Esophagus squamous epithelium (tissue), 5 donors: ENCODE measurements at places on chromosomes 5 and 9.

DNA sequence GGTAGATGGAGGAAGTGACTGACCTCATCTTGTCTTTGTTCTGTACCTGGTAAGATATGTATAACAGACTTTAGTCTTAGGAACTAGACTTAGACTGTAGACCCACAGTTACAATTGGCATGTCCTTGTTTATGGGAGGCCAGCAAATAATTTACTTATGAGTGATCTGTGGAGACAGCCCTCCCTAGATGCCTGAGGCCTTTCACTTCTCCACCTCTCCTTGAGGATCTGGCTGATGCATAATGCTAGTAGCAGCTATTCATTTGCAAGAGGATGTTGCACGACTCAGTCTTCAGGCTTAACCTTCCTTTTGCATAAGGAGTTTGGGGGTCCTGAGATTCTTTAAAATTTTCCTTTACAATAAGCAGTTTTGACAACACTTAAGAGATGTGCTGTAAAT, 100.7 kb downstream of the YTHDC2 start:
- no peak for DNase-seq

DNA sequence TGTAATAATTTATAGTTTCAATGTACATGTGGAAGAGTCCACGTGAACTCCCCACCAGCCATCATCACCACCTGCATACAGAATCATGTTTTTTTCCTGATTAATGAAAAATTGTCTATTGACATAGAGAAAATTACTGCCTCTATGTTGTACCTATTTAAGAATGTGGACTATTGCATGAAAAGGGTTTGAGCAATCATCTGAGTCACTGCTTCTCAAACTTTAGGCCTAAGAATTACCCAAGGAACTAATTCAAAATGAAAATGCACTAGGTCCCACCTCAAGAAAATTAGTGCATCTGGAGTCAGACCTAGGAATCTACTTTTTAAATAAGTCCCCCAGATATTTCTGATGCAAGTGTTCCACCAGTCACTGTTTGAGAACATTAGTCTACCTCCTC, 709.3 kb downstream of the MAT2B start:
- no peak for DNase-seq

GRCh38 chr5:10235350-10235749, 14.3 kb downstream of the ATPSCKMT start:
- no peak for DNase-seq

GRCh38 chr5:142913728-142914338, 143.7 kb downstream of the ARHGAP26 start:
- DNase-seq = no peak

GRCh38 chr5:129460672-129460935, 506 bp downstream of the ADAMTS19 start:
- no peak for DNase-seq

DNA sequence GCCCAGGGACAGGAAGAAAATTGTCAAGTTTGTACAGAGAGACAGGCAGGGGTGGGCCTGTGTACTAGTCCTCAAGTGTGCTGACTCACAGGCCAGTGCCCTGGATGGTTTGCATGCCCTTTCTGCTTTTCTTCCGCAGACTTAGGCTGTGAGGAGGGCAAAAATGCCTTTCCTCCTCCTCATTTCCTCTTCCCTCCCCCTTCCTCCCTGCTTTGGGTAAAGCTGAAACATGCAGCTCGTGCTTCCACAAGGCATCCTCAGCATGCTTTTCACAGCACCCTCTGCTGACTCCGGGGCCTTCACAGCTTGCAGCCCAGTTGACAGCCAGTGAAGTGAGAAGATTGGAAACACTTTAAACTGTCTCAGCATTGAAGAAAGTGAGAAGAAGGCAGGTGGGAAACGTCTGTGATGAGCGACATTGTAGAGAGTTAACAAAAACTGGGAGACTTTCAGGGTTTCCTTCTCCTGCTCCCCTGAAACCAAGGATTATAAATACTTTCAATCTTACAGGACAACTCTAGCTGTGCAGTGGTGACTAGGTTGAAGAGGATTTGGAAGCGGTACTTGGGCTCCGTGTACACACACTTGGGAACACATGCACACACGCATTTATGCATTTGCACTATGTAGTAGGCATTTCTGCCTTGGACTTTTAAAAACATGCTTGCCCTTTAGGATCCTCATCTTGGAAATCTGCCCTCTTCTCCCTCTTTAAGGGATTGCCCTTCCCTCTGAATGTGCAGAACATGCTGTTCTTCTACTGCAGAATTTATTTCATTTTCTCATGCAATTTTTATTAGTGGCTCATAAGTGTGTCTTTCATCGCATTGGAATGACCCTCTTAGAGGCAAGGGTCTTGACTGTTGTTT, 138.8 kb downstream of the GRIA1 start:
- no peak for DNase-seq

DNA sequence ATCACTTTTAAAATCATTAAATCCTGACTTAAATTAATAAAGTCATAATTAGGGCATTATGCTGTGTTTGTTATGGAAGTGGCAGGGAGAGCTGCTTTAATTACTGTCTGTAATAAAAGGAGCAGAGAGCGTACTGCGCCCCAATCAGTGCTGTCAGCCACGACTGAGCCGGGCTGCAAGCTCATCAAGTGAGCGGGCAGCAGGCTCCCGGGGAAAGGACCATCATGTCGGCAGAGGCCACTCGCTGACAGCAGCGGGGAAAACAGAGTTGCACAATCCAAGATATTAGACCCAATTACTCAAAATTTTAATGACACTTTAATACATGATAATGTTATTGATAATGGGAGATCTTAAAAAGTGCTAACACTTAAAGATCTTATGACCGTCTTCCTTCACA, 181.6 kb downstream of the AP3B1 start:
- DNase-seq = no peak

DNA sequence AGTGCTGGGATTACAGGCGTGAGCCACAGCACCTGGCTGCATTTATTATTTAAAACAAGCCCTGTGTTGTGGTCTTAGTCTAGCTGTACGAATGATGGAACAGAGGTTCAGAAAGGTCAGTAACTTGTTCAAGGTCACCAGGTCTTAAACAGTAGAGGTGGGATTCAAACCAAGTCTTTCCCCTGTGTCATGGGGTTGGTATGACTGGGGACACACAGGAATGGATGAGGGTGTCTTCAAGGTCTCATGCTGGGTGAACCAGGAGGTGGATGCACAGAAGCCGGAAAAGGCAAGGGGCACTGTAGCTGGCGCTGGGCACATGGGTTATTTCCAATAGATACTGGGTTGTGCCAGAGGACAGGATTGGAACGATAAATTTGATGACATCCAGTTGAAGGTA, 32.2 kb upstream of the TJP2 start:
- no peak for DNase-seq

- DNase-seq = no peak
These were observed 125.4 kb upstream of the SLC30A5 start for GRCh38 chr5:68968429-68968828.

DNA sequence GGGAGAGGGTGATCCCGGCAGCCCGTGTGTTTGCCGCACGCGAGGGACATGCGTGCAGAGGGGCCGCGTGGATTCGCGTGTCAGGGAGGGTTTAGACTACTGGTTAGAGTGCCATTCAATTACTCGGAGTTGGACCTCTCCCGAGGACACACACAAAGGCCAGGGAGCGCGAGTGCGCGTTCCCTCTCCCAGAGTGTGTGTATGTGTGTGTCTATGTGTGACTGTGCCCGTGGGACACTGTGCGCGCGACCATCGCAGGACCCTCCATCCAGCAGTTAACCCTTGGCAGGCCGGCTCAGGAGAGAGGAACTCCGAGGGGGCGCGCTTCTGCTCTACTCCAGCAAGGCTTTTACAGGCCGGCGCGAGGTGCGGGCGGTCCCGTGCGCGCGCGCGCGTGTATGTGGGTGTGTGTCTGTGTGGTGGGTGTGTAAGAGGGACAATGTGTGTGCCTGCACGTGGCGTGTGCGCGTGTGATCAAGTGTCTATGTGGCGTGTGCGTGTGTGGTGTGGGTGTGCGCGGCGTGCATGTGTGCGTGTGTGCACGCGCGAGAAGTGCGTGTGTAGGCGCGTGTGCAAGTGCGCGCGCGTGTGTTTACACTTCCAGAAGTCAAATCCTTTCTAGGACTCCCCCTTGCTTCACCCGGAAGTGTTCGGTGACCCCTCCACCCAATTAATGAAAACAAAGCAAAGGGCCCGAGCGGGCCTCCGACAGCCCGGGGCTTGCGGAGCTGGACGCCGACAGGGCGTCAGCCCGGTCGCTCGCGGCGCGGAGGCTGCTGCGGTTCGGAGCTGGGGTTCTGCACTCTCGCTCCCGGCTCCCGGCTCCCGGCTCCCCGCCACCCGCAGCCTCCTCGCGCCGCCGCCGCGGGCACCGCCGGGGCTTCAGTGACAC, 75.3 kb upstream of the TBCA start:
- DNase-seq = no peak

GRCh38 chr5:18944771-18945170, 1043.2 kb downstream of the CDH18 start:
- DNase-seq = no peak

- DNase-seq = no peak
These were observed 63.1 kb downstream of the AK8 start for GRCh38 chr9:132814937-132815336.

DNA sequence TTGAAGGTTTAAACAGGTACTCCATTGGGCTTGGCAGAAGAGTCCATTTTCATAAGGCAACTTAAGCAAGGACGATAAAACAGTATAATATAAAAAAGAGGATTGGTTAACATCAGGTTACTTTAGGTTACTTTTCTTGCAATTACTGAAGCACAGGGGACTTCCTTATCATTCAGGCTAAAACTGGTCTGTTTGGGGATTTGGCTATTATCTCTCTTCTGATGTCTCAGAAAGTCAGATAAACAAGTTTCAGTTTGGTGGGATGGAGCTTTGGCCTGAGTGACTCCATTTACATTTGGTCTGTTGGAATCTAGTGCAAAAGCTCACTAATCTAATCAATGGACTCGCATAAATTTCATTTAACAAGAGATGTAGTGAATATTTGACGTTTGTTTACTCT, 8.0 kb downstream of the GAPT start:
- DNase-seq = no peak

DNA sequence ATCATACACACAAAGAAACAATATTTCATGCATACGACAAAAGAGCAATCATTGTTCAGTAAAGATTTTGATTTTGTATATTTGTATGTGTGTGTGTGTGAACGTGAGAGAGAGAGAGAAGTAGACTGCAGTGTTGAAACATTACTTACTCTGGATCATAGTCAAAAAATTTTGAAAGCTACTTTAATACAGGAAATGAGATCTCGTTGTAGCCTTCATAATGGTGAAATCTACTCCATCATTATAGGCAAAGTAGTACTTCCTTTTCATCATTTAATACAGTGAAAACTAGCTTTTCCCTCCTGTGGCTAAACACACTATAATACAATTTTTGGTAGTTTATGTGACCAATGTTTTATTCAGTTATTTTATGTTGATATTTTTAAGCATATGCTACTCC, 1427.7 kb upstream of the C9orf72 start:
- DNase-seq = no peak

DNA sequence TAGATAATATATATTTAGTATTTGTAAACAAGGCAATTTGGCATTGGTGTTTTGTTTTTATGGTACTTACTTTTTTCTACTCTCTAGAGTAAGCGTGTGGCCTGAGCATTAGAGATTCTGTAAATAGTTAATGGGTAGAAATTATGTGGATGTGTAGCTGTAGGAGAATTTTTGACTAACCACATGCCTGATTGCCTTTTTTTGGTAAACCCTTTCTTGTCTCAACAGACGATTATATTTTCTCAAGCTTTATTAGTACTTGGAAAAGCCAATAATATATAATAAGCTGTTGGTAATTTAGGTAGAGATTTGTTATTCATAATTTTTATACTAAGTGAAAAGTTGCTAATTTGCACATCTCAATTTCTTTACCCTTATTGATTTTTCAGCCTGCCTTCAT, 76.8 kb downstream of the FCHO2 start:
- no peak for DNase-seq

DNA sequence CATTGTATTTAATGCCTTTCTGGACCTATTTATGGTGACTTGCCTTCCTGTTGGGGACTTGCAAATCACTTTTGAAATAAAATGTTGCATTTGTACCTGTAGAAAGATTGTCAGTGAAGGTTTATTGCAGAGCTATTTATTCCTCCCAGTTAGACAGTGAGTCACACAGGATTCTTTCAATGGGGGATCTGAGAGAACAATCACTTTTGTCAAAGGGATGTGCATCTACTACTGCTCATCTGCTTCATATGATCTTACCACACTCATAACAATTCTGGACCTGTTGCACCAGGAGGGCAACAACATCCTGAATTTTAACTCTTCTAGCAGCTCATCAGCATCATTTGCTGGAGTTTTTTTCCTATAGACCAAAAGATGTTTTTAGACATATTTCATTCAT, 66.8 kb downstream of the FBXL7 start:
- DNase-seq = no peak

DNA sequence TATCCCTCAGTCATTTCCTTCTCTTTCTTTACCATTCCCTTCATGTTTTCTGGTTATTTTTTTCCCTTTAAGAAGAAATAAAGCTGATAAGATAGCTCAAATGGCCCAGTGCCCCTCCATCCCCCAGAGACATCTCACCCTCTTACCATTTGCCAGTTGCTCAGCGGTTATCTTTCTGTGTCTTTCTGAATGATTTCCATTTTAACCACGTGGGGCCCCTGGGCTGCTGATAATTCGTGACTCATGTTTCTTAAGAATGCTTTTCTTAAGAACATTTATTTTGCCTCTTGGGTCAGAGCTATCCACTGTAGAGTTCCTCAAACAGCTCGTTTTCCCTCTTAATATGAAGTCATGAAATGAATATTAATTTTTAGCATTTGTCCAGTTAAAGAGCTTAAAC, 147.8 kb downstream of the MAST4 start:
- DNase-seq = no peak

DNA sequence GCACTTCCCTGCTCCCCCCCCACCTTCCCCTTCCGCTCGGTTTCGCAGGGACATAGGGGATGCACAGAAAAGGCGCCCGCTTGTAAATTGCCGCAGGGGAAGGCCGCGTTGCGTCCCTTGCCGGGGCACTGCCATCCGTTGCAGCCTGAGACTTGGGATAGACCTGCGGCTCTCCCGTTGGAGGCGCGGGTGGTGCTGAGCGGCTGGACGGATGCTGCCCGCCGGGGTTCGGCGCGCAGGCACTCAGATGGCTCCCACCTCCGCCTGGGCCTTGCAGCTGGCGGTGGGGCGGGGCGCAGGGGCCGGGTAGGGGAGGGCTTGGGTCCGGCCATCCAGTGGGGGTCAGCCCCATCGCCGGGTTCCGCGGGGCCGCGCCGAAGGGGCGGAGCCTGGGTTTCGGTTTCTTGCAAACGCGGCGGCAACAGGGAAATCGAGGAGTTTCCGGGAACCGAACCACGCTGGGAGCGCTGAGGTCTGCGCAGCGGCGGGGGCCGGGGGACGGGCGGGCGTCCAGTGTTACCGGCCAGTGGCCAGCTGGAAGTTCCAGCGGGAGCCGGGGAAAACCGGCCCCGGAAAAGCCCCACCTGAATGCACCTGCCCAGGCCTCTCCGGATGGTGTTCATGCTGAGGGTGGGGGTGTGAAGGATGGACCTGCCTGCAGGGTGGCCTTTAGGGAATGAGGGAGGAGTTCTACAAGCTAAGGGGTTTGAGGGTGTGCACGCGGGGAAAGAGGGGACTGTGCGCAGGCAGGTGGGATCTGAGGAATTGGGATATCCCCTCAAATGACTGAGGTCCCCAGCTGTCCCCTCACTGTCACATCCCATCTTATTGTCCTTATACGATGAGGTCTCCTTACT, 6.3 kb upstream of the IRF1 start:
- peak; percentile 52 for DNase-seq

GRCh38 chr5:169287529-169287928, 13.4 kb downstream of the SLIT3 start:
- DNase-seq = no peak
